ENCODE measurements at places on chromosomes 16 and 17. TPM values are rescaled to one million over a fixed set of nuclear protein-coding genes. Genes with fewer than 3 reads are reported as not detected.

DNA sequence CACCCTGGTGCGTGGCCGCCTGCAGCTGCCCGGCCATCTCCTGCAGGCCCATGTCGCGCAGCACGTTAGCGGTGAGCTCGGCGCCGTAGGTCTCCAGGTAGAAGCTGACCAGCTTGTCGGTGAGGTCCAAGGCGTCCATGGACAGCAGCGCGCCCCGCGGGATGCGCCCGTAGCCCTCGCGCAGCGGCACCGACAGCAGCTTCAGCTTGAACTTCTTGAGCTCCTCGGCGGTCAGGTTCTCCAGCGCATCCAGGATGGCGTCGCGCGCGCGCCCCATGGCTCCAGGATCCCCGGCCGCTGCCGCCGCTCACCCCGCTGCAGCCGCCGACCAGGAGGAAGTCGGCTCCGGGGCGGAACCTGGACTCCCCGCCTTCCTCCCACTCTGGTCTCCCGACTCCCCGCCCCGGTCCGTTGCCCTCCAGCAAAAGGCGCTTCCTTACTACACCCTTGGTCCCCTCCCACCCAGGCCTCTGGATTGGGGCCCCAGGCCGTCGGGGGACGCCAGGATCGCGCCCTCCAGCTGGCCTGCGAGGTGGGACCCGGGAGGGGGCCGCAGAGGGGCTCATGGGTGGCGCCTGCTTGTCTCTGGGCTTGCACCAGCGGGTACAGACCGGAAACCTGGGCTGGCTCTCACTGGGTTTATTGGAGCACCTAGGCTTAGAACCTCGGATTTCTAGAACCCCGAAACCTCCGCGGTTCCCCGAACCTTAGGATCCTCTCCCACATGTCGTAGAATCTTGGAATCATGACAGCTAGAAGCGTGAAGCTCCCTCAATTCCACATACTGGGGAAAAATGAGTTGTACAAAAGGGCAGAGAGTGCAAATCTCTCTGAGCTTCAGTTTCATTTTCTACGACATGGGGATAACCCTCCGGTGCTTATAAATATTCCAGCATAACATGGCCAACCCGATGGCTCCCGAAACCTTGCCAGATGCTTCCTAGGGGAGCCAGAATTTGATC is at the start of gene PYCARD:
PYCARD (minus strand) TSS at position 347 of the 962 bp plus-strand sequence; CDS start at position 277, 70 bp downstream.
- H3K4me3 ChIP-seq = peak within 1 kb of the TSS; percentile 20
- DNase-seq = no peak
- H3K4me1 ChIP-seq = peaks cover 17% of the 10 kb centered on the region
- H3K36me3 ChIP-seq = peaks cover 18% of the 10 kb centered on the region
- H3K27me3 ChIP-seq = peaks cover 20% of the 10 kb centered on the region

LRRC59 gene
- polyA plus RNA-seq = 63.9 TPM

DNA sequence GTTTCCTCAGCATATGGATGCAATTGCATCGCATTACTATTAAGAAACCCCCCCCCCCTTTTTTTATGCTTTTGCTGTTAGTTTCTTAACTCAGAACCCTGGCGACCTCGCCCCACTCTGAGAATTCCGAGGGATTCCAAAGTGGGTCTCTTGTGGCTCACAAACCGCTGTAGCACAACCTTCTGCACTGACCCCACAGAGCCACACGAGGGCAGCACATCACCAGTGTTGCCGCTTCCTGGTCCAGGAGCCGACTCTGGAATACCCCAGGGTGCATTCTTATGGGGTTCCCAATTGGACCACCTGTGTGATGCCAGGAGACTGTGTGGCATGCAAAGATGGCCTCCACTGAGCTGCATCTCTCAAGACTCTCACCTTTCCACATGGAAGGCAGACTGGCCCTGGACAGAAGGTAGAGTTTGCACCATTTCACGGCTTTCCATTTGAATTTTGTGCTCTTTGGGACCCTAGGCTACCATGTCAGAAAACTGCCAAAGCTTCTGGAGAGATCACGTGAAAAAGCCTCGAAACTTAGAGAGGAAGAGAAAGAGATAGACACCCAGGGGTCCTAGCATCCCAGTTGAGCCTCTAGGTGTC is 432.7 kb upstream of the ASIC2 start:
- no peak overlapping the region for H3K27ac ChIP-seq
- peaks cover 19% of the 10 kb centered on the region for H3K27me3 ChIP-seq
- H3K36me3 ChIP-seq = no peaks in the 10 kb centered on the region
- H3K4me1 ChIP-seq = peaks cover 6% of the 10 kb centered on the region
- no peak overlapping the region for H3K4me3 ChIP-seq

GRCh38 chr17:54028986-54029580 is 206.4 kb downstream of the KIF2B start:
- peaks cover 2% of the 10 kb centered on the region for H3K4me1 ChIP-seq
- no peaks in the 10 kb centered on the region for H3K27me3 ChIP-seq
- no peak overlapping the region for H3K4me3 ChIP-seq
- DNase-seq = peak; percentile 86
- no peaks in the 10 kb centered on the region for H3K36me3 ChIP-seq
- no peak overlapping the region for H3K27ac ChIP-seq

ZFP3 gene
- polyA plus RNA-seq = 13.2 TPM

- no peaks in the 10 kb centered on the region for H3K36me3 ChIP-seq
- no peak overlapping the region for H3K27ac ChIP-seq
- H3K4me3 ChIP-seq = no peak overlapping the region
- H3K27me3 ChIP-seq = no peaks in the 10 kb centered on the region
Observed at GRCh38 chr16:26599785-26600104, 467.0 kb upstream of the C16orf82 start.

SKA2 gene
- 94.9 TPM for polyA plus RNA-seq

PPY gene
- polyA plus RNA-seq = not detected

BCL6B gene
- polyA plus RNA-seq = 8.5 TPM

DNA sequence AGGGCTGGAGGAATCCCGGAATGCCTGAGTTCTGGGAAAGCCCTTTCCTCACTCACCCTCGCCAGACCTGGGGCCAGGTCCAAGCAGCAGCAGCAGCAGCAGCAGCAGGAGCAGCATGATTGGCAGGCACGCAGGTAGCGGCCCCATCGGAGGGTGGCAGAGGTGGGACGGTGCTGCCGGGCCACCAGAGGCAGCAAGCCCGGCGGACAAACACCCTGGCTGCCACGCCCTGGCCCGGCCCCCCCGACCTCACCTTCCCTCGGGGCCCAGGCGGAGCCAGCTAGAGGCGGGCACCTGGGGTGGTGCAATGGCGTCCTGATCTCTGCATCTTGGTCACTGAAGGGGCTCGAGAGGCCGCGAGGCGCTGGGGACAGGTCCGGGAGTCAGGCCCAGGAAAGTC is 122.4 kb downstream of the LAT start:
- H3K27ac ChIP-seq = no peak overlapping the region
- no peak for DNase-seq
- H3K4me3 ChIP-seq = no peak overlapping the region
- no peaks in the 10 kb centered on the region for H3K27me3 ChIP-seq
- H3K4me1 ChIP-seq = no peaks in the 10 kb centered on the region

C16orf46 gene
- polyA plus RNA-seq = 4.4 TPM

DYNLRB2 gene
- 10.9 TPM for polyA plus RNA-seq

DNA sequence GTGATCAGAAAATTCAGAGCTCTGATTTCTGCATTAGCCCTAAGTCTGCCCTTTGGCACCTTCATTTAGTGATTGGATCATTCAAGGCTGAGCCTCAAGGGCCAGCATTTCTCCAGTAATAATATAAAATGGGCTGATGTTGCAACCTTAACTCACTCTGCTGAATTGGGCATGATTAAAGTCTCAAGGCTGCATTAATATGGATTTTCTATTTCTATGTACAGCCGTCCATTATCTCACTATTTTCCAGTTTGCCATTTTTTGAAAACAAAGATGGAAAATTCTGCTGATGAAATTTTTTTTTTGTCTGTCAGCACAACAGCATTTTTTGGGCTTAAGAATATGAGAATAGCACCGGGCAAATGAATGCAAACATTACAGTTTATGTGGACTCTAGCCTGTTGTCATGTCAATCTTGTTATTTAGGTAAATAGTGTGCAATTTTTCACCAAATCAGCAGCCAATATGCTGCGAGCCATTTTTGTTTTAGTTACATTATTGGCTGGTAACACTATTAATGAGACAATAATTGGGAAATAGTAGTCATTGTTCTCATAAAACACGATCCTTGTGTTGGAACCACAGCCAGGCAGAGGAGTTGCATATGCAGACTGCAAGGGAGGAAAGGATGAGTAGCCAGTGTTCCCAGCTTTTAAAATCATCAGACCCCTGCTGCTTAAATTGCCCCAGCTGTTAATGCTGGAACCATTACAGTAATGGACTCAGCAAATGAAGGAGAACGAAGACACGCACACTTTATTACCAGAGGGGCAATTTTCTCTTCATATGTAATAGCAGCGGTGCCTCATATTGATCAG is 10.5 kb downstream of the FTO start:
- no peaks in the 10 kb centered on the region for H3K27me3 ChIP-seq
- no peak overlapping the region for H3K4me3 ChIP-seq
- H3K4me1 ChIP-seq = no peaks in the 10 kb centered on the region
- H3K36me3 ChIP-seq = no peaks in the 10 kb centered on the region
- H3K27ac ChIP-seq = no peak overlapping the region

DNA sequence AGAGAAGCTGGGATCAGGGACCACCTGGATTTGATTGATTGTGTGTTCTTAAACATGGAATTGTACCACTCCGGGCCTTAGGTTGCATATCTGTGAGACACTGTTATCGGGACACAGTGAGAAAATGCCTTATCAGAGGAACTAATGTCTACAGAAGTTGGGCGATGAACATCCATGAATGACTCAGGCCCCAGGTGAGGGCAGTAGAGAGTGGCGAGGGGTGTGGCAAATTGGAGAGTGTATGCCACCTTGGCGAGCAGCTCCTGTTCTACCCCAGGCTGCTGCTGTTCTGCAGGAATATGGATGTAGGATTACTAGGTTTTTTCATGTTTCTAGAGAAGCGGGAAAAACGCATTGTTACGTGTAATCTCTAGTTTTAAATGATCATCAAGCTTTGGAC is 38.8 kb downstream of the CLEC16A start:
- no peaks in the 10 kb centered on the region for H3K27me3 ChIP-seq
- H3K27ac ChIP-seq = no peak overlapping the region
- H3K4me1 ChIP-seq = peaks cover 27% of the 10 kb centered on the region
- peaks cover 20% of the 10 kb centered on the region for H3K36me3 ChIP-seq
- no peak overlapping the region for H3K4me3 ChIP-seq
- DNase-seq = no peak

DNA sequence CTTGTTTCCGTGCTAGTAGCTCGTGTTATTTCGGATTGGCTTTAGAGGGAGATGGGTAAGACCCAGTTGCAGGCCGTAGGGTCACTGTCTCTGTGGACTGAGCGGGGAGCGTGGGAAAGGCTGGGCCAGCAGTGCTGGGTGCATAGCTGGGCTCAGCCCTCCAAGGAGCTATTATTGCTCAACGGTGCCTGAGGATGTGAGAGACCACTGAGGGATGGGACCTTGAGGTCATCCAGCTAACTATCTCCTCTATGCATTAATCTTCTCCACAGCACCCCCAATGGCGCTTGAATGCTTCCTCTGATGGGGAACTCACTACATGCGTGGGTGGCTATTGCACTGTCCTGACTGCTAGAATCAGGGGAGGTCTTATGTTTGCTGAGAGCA is 126.1 kb upstream of the FOXF1 start:
- H3K27me3 ChIP-seq = no peaks in the 10 kb centered on the region
- no peaks in the 10 kb centered on the region for H3K4me1 ChIP-seq
- DNase-seq = no peak
- H3K27ac ChIP-seq = no peak overlapping the region

CD300E gene
- polyA plus RNA-seq = not detected

PYY gene
- polyA plus RNA-seq = 0.68 TPM

DNA sequence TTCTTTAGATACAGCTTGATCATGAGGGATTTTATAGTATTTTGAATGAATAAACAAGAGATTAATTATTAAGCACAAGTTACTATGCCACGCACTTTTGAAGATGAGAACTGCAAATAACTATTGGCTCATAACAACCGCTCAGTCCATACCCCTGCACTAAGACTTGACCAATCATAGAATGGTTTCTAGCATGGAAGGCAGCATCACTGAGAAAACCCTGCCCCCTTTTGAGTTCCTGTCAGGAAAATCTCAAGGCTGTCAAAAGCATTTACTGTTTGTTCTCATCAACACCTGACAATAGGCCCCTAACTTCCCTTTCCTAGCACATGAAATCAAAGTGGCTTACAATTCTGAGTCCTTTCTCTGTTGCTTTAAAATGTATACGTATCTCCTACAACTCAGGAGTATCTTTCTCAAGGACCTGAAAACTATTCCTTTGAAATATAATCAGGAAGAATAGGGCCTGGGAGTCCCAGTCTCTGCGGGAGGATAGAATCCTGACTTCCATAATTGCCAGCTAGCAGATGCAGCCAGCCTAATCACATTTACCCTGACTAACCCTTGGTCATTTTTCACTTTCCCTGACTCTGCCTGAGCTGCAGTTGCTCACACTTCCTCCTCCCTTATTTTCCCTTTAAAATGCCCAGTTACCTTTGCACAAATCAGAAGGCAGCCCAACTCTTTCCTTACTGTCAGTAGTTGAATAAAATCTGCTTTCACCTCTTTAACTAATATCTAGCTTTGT is 9.1 kb upstream of the MMD start:
- no peak for DNase-seq
- H3K4me1 ChIP-seq = no peaks in the 10 kb centered on the region
- H3K36me3 ChIP-seq = no peaks in the 10 kb centered on the region
- H3K27ac ChIP-seq = no peak overlapping the region

GRCh38 chr16:26394409-26394808 is 672.3 kb upstream of the C16orf82 start:
- H3K27me3 ChIP-seq = no peaks in the 10 kb centered on the region
- no peak for DNase-seq
- H3K36me3 ChIP-seq = no peaks in the 10 kb centered on the region
- no peaks in the 10 kb centered on the region for H3K4me1 ChIP-seq

LGALS9C gene
- polyA plus RNA-seq = not detected

TERB1 gene
- 0.35 TPM for polyA plus RNA-seq

Measured in spinal cord (tissue), 10 donors.